ENCODE measurements at places on chromosomes 11 and 22.

- DNase-seq = no peak
These were observed 11.2 kb upstream of the NCAM1 start for GRCh38 chr11:112949781-112950575.

DNA sequence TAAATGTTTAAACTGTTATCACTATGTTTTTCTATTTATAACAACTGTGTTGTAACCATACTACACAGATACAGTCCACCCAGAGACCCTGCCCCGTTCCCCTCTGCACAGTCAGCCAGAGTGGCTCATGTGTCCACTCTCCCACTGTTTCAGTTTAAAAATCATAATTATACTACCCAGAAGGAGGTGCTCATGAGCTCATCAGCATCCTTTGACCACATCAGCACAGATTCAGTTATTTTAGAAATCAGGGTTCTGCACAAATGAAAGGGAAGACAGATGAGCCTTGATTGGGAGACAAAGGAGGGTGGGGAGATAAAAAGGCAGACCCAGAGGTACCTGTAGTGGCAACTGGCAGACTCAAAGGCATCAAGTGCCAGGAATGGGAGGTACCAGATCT lies 124.3 kb downstream of the RCN1 start:
- no peak for DNase-seq

GRCh38 chr11:17525570-17525969 lies 18.6 kb downstream of the USH1C start:
- DNase-seq = no peak

DNA sequence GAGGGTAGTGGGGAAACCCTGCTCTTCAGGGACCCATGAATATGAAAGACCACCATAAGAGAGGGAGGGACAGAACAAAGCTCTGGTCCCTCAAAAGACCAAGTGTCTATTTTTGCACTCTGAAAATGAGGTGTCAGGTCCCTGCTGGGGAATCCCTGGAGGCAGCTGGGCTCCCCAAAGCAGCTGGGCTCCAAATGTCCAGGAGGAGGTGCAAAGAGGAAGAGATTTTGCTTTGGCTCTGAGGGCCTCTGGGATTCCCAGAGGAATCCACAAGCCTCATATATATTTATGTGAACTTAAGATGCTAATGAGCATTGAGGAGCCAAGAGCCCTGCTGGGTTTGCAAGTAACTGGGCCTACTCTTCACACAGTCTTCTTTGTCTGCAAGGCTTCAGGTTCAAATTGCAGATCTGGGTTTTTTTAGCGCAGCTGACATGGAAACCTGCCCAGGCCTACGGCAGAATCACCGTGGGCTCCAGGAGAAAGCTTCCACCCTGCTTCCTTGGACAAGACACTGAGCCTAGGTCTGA lies 26.0 kb downstream of the CLMP start:
- no peak for DNase-seq

DNA sequence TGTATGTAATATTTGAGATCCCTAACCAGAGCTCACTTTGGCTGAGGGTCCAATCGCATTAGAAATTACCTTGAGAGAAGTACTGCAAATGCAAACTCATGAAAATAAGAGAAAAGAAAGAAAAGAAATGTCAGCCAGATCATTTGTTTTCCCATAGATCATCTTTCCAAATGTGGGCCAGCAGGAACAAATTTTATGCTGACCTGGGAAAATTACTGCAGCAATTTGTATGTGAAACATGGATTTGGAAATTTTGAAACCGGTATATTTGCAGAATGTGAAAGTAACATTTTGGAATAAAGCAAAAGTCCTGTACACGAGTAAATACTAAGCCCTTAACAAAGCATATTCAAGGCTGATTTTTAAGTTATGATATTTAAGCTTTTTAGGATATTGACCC lies 1058.9 kb upstream of the CCDC90B start:
- DNase-seq = no peak

GRCh38 chr11:113277907-113278306 lies 36.5 kb upstream of the TTC12 start:
- no peak for DNase-seq

DNA sequence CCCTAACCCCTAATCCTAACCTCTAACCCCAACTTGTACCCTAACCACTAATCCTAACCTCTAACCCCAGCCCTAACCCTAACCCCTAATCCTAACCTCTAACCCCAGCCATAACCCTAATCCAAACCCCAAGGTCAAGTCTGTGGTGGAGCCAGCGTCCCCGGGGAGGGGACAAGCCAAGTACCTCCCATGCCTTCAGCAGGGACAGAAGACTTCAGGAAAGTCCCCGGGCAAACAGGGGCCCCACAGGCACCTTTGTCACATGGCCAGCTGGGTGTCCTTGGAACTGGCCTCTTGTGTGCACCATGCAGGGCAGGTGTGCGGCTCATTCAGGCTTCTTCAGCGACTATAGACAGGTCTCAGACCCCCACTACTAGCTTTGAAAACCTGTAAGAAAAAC lies 555.8 kb downstream of the BRD1 start:
- DNase-seq = no peak

DNA sequence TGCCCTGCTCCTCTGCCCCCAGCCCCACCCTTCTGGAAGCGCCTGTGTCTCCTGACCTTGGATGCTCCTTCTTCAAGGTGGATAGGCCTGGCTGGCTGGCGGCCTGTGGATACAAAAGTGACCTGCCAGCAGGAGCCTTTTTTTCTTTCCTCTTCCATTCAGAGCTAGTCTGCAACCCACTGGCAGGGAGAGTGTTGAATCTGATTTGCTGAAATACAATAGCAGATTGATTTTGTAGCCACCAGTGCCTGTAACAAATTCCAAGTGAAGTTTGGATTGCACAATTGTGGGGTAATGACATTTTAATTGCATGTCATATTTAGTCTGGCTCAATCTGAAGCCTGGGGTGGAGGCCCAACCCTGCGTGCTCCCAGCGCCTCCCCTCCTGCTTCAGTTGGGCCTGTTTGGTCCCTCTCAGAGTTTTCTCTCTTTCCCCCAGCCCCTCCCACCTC lies 97.2 kb downstream of the GRIK4 start:
- no peak for DNase-seq

- no peak for DNase-seq
These were observed 1.1 kb downstream of the MUC5AC start for GRCh38 chr11:1158681-1159487.
